ENCODE measurements at places on chromosomes 11 and 22.
A peak's percentile ranks its signal among the peaks of the same experiment; 100 is the strongest.

- DNase-seq = no peak
Measured at GRCh38 chr22:31952472-31952871, 8.1 kb downstream of the YWHAH start.

DNA sequence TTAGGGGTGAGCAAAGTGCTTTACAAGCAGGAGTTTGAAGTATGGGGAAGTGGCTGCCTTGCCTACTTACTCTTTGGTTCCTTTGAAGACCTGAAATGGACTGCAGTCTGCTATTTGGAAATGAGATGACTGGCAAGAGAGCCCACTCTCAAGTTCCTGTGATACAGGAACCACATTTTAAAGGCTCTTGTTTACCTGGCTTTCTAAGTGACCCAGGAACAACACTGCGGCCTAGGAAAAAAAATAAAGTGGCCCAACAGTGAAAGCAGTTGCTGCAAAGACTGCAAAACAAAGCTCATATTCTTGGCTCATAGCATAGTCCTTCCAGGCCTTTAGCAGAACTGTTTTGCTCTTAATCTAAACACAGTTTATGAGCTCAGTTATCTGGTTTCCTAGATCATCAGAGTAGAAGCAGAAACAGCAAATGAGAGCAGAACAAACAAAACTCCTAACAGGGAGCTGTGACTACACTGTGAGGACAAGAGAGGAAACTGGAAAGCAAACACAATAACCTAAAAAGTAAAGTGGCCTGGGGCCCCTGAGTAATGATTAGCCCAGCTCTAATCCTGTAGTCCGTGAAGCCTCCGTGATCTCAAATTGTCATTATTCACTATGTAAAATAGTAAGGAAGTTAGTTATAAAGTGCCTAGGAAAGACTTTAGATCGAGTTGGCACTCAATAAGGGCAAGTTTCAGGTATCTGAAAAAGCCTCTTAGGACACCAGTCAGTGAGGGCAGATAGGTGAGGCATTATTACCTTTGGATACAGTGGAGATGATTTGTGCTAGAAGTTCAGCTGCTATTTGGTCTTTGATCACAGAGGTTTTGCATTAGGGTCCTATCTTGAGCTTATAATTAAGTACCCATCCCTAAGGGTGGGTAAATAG lies 11.5 kb downstream of the CCDC117 start:
- no peak for DNase-seq

- DNase-seq = no peak
Measured at GRCh38 chr11:134026655-134027343, 42.1 kb upstream of the JAM3 start.

GRCh38 chr11:47495011-47495855 lies 46.3 kb upstream of the RAPSN start:
- no peak for DNase-seq

DNA sequence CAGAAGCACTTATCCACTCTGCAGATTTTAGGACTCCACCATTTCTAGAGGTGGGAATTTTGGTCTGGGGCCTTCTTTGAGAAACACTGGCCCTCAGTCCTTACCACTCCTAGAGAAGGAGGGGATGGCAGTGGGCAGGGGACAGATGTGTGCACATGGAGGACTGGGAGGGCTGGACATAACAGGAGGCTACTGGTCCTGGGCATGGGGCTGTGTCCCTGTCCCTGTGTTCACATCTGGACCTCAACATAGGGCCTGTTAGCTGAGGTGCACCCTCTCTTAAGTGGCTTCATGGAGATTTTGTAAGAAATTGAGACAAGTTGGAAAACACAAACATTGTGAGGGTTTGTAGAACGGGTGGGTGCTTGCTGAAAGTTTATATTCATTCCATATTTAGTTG lies 103.4 kb downstream of the ATXN10 start:
- no peak for DNase-seq

DNA sequence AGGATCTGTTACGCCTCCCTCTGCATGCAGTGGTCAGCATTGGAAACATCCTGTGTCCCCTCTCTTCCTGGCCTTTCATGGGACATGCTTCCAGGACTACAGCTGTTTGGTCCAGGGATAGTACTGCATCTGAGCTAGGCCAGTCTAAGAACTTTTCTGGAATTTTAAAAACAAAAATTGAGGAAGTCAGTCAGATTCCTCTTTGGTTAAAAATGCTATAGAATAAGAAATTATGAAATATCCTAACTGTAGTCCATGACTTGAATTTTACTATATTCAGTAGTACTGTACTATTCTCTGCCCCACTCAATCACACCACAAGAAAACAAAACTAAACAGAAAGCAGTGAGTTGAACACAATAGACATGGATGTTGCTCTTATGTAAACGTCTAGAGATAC lies 201.0 kb upstream of the CADM1 start:
- DNase-seq = no peak

GRCh38 chr22:37830093-37830842 lies 7.1 kb downstream of the GALR3 start:
- DNase-seq = no peak

DNA sequence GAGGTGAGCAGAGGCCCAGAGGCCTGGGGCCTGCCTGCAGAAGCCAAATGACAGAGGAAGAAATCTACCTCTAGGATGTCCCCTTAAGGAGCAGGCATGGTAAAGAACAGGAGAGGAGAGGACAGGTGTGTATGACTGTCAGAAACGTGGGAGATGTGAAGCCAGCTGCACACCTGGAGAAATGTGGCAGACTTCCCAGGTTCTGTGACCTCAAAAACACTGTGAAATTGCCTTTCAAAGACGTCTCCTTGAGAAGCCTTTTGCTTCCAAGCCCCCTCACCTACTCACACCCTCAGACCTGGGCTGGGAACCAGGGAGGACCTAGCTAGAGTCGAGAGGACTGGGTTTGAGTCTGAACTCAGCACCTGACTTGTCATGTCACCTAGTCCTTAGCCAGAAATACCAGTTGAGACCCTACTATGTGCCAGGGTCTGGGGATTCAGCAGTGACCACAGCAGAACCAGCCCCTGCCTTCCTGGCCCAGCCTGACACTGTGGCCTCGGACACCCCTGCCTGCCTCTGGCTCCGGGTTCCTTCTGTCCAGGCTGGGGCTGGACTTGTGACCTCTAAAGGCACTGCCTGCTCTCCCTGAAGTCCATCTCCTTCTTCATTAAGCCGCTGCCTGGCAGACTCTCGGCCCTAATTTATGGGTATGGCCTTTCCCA lies 5.6 kb downstream of the TPBGL start:
- no peak for DNase-seq

DNA sequence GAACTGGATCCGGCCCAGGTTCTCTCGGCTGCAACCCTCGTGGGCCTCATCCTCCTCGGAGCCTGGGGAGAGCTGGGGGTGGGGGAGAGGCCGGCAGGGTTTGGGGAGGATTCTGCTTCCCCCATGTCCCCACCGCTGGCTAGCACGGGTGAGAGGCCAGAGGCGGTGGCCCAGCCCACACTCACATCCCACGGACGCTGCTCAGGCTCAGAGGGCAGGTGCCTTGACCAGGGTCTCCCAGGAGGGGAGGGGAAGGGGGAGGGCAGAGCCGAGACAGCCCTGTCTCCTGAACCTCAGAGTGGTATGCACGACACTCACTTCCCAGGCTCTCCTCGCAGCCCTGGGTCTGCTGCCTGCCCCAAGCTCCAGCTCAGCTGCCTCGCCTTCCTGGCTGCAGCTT lies 19.6 kb downstream of the LRRC10B start:
- no peak for DNase-seq

GRCh38 chr22:49203859-49204598 lies 623.6 kb downstream of the BRD1 start:
- no peak for DNase-seq

DNA sequence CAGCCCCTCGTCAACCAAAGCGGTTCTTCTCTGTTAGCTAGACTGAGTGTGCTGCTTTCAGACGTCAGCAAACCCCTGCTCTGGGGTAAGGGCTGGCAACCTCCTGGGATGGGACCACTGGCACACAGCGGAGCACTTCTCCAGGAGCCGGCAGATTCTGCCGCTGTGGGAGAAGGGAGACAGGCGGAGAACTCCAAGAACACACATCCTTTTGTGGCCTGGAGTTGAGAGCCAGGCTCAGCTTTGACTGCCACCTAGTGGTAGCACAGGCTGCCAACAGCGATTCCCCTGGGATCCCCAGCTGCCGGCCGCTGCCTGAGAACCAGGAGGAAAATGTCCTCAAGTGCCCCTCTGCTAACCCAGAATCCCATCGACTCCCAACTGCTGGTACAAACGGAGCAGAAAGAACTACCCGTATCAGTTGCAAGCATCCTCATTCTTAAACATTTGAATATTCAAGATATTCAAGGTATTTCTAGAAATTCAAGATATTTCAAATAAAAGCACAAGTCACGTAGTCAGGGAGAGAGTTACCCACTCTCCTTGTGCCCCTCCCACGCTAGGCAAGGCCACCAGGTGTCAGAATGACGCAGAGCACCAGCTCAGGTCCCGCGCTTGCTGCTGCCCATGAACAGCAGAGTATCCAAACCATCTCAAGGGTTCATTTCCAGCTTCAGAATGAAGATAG lies 4.9 kb downstream of the LTO1 start:
- peak; percentile 36 for DNase-seq

- no peak for DNase-seq
Measured at GRCh38 chr11:67495234-67496005, 9.7 kb downstream of the PITPNM1 start.

- peak; percentile 95 for DNase-seq
Measured at GRCh38 chr11:128728767-128729587, 35.1 kb downstream of the FLI1 start.

DNA sequence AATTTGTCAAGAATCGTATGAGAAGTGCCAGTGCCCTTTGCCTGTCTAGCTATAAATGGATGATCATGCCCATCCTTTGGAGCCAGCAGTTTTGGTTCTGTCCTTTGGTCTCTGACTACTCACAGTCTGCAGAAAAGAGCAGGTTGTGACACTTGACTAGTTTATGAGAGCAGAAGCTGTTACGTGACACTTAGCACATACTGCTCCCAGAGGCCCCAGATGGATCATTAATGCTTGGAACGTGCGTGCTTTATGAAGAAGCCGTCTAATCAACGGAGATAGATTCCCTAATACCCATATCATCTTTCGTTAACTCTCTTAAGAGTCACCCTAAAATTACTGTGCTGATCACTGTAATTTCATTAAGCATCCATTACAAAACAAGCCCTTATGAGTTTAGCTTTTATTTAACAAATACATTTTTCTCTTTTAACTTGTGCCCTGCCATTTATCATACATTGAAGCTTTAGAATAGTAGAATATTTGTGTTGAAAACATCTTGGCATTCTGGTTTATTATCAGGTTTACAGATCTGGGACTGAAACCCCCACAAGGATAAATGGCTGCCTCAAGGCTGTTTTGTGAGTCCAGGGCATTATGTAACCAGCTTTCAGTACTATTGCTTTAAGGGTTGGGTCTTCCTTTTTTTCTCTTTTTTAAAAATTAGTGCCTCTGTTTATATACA lies 47.0 kb upstream of the ADORA2A start:
- no peak for DNase-seq

DNA sequence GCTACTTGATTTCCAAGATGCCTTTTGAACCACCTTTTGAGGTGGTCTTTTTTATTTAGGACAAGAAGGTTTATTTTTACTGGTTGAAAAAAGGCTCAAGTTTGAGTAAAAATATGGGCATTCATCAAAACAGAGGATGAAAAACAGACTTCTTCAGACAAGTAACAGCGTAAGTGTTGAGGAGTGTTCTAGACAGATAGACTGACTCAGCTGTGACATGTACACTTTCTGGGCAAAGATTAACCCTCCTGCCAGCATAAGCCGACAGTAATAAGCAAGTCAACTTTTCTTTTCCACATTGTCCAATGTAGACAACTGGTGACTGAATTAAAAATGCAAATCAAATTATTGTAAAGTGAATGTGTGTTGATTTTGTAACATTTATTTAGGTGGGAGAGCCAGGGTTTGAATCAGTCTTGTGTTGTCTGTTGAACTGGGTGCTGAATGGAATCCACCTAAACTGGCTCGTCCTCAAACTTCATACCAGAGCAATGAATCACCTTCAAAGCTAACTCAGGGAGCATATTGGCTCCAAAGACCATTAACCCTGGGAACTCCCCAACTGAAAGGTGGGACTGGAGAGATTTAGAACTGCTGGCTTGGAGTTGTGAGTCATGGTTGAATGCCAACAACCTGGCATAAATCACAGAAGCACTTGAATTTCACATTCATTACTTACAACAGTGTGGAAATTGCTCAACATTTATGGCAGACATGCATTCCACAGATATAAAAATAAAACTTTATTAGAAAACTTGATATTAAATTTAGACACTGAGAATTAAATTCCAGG lies 377.0 kb downstream of the ETS1 start:
- DNase-seq = no peak

DNA sequence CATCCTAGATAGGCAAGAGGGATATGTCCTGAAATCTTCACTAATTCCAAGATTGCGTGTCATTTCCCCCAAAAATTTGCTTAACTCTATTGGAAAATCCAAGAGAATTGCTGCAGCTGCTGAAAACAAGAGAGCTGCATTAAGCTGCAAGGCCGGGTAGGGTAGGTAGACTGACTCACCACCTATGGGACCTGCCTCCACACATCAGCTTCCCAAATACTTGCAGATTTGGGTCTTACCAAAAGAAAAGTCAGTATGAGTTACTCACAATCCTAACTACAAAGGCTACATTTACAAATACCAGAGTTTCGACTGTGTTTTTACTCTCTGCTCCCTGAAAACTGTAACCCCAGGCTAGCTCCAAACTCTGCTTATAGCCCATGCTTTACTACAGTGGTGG lies 142.5 kb upstream of the TEAD1 start:
- no peak for DNase-seq

DNA sequence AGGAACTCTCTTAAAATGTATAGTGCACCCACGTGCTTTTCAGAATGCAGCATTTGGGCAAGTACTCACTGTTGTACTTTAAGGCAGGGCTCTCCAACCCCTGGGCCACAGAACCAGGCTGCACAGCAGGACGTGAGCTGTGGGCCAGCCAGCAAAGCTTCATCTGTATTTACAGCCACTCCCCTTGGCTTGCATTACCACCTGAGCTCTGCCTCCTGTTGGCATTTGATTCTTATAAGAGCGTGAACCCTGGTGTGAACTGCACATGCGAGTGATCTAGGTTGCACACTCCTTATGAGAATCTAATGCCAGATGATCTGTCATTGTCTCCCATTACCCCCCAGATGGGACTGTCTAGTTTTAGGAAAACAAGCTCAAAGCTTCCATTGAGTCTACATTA lies 3.0 kb downstream of the C11orf58 start:
- no peak for DNase-seq

- no peak for DNase-seq
Measured at GRCh38 chr11:47470671-47471070, 21.7 kb upstream of the RAPSN start.

- DNase-seq = no peak
Measured at GRCh38 chr11:48105096-48105990, 111.3 kb upstream of the OR4B1 start.

- no peak for DNase-seq
Measured at GRCh38 chr11:47099214-47099917, 77.3 kb downstream of the ARFGAP2 start.

- no peak for DNase-seq
Measured at GRCh38 chr22:41842996-41843970, 10.4 kb downstream of the SREBF2 start.

Data from Jurkat, Clone E6-1 (cell line).